Motor neuron (in vitro differentiated cells): ENCODE measurements at places on chromosomes 7 and 10.

DNA sequence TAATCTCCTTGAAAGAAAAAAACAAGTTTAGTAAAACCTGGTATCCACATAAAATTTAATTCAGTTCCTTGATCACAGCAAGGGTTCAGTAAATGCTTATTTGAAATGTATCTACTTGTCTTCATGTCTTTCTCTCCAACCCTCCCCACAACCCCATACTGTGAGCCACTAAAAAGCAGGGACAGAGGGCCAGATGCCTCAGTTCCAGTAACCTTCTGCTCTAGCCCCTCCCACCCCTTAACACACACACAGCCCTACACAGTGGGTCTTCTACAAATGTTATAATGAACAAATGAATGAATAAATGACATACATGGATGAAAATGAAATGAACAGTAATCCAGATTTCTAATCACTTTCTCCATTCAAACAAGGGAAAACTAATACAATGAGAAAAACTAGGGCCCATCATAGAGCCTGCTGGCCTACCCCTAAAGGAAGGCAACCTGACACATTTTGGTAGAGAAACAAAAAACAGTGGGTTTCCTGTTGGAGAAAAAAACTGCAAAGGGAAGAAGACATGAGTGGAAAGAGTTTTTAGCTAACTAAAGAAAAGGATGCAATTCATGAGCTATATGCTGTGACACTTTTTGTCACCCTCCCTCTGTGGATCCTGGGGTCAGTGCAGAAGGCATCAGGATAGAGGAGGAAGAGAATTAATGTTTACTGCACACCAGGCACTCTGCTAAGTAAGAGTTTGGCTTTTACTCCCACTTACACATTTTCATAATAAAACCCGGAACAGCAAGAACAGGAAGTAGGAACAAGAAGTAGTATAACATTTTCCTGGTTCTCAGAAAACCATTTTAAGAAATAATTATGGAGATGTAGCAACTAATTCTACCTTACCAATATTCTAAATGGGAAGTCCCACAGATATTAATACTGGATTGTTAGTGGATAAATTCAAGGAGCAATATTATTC, 38.1 kb downstream of the ELMO1 start:
- no peak for ATAC-seq

DNA sequence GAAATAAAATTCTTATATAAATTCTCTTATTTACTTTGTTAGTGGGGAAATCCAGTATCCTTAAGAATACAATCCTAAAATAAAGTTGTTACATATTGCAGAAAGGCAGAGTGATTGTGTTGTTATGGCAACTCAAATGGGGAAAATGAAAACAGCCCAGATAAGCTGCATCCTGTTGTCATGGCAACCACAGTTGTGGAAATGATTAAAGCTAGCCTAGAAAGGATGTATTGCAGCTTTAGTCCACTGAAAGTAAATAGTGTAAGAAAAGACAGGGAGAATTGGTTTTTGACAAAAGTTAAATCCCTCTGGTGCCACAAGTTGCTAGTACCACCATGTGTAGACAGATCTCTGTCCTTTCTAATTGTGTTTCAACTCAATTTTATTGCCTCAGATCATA, 43.2 kb downstream of the BTRC start:
- no peak for ATAC-seq

DNA sequence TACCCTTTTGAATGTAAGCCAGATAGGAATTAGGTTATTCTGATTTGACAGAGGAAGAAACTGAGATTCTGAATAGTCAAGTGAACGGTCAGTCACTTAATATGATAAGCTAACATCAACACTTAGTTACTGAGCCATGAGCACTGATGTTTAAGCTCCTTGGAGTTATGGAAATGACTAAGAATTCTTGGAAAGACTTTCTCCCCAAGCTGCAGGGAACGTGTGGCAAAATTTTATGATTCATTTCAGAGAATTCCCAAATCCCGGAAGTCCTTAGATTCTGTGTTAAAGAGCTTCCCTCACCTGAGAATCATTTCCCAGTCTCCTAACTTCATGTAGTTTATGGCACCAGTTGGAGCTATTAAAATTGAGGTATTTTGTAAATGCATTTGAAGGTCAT, 330.9 kb downstream of the XPNPEP1 start:
- no peak for ATAC-seq

DNA sequence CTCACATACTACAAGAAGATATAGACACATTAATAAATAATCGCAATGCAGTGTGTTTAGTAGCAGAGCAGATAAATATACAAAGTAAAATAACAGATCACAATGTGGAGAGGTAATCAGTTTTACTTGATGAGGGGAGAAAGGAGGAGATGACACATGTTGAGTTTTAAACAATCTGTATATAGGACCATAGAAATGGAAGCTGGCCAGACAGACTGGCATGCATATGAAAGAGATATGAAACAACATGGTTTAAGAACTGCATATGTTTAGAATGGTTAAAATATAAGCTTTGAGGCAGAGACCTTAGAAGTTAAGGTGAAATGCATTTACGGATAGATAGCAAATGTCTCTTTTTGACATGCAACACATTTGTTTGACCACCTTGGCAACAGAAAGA, 19.8 kb upstream of the CCDC7 start:
- ATAC-seq = no peak

DNA sequence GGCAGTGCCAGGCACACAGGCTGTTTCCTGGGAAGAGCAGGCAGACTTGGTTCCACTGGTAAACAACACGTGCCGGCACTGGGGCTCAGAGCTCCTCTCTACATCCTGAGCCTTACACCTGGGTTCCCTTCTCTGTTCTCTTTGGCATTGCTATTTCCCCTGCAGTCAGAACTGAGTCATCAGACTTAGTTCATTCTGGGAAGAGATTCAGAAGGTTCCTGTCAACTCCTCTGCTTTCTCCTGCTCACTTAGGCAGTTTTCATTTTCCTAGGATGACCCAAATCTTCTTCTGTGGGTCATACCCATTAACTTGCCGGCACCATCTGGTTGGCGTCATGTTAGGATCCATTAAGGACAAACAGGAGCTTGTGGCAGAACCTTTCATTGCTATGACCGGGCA, 33.4 kb upstream of the LRRC18 start:
- ATAC-seq = no peak

- ATAC-seq = no peak
These were observed 101.5 kb upstream of the PRSS1 start for GRCh38 chr7:142647749-142648148.

DNA sequence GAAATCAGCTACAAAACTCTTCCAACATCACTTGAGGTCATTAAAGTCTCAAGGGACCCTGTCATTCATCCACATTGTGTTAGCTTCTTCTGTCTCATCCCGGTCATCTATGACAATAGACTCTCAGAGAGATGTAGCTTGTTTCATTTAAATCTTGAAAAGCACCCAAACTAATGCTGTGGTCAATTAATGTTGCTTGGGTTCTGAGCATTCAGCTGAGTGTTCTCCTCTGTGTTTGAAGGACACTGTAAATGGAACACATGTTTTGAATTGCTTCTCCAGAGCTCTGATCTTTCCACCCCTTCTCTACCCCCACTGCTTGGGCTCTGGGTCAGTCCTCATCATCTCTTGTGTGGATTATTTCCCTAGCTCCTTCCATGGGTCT, 19.6 kb upstream of the ADD3 start:
- ATAC-seq = no peak

DNA sequence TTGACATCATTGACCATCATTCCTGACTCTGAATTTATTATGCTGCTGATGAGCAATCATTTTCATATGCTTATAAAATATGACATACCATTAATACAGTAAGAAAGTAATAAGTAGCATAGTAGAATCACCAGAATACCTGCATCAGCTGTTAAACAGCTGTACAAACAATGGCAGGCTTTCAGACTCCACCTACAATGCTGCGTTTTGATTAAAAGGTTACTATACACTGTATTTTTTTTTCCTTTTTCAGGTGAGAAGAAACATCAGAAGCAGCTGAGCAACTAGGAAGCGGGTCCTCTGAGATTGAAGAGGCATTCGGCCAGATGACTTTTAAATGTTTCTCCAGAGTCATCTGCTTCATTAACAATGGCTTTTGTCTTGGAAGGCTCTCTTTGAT, 7.1 kb downstream of the ASNS start:
- no peak for ATAC-seq

DNA sequence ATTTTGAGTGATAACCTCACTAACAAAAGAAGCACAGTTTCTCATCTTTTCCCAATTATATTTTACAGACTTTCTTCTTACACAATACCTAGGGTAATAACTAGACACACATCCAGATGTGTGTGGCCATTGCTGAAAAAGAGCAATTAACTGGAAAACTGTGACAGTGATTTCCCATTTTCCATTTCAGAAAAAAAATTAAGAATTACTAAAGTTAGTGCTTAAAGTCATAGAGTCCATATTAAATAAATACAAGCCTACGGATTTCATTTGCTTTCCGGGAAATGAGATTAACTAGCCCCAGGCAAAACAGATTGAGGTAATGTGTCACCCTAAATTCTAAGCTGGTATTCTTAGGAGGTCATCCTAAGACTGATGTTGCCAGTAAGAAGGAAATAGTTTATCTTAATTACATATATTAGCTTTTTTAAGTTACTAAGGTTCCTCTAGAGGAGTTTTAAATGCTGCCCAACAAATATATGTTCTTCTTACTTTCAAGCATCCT, 10.2 kb upstream of the MACC1 start:
- ATAC-seq = no peak

DNA sequence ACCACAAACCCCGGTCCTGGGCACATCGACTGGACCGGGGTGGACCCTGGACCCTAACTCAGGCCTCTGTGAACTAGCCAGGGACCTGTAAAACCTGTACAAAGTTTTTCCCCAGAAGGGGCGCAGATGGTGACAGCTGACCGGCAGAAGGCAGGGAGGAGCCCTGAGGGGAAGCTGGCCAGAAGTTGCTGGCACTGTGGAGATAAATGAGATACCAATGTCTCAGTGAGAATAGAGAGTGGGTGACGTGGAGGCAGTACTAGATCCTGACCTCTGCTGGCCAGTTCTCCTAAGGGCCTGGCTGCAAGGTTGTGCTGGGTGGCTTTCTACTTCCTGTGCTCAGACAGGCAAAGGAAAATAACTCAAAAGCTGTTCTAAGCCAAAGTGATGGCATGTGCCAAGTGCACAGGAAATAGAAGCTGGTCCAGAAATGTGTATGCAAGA, 10.6 kb upstream of the TSPAN14 start:
- ATAC-seq = peak; percentile 42

DNA sequence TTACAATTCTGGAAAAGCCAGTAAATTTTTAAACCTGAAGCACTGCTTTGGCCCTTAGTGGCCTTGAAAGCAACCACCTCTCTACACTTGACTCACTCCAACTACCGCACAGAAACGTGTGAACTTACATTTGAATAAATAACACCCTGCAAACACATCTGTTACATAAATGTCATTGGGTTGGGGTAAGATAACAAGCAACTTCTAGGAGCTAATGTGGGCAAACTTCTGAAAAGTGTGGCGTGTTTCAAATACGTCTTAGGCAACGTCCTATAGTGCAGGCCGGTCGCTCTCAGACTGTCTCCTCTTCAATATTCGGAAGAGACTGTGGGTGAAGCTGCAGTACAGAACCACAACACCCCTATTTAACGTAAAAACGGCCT, 474 bp downstream of the ORC5 start:
- peak; percentile 40 for ATAC-seq

GRCh38 chr10:71963351-71964097, 671 bp upstream of the CHST3 start:
- ATAC-seq = peak; percentile 11

DNA sequence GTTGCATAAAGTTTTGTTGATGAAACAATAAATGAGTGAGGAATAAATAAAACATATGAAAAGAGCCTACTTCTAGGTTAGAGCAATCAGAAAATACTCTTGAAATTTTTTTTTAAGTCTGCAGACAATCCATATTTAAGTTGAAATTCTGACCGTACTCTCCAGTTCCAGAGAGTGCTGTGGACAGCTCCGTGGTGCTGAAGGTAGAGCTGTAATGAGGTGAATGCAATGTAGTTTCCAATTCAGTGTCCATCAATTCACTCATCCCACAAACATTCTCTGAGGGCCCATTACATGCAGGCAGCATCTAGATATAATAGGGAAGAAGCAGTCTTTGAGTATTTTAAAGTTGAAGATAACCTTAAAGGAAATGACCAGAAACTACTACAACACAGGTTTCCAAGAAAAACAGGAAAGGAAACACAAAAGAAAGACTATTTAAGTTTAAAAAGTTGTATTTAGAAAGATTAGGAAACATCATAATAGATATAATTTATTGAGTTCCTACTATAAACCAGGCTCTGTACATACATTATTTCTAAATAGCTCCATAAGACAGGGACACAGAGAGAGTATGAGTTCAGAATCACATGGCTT, 44.0 kb upstream of the CRTAC1 start:
- ATAC-seq = no peak

- ATAC-seq = no peak
These were observed 99.1 kb downstream of the ALOX5 start for GRCh38 chr10:45473126-45473525.

- ATAC-seq = no peak
These were observed 4.7 kb upstream of the EBLN1 start for GRCh38 chr10:22222236-22223190.

- ATAC-seq = no peak
These were observed 11.8 kb downstream of the NACAD start for GRCh38 chr7:45076946-45077345.

- ATAC-seq = peak; percentile 84
These were observed 23.4 kb downstream of the DOCK4 start for GRCh38 chr7:112182749-112183148.

GRCh38 chr7:2102375-2102723, 130.4 kb downstream of the MAD1L1 start:
- ATAC-seq = no peak

GRCh38 chr10:99920486-99920885, 89.3 kb downstream of the DNMBP start:
- no peak for ATAC-seq

GRCh38 chr10:22370320-22370719, 25.0 kb downstream of the SPAG6 start:
- no peak for ATAC-seq

GRCh38 chr10:12321641-12322040, 27.7 kb upstream of the CAMK1D start:
- ATAC-seq = no peak

GRCh38 chr10:24723386-24723787, 300 bp downstream of the ARHGAP21 start:
- ATAC-seq = peak; percentile 28

GRCh38 chr7:13920053-13920697, 69.3 kb downstream of the ETV1 start:
- peak; percentile 99 for ATAC-seq

DNA sequence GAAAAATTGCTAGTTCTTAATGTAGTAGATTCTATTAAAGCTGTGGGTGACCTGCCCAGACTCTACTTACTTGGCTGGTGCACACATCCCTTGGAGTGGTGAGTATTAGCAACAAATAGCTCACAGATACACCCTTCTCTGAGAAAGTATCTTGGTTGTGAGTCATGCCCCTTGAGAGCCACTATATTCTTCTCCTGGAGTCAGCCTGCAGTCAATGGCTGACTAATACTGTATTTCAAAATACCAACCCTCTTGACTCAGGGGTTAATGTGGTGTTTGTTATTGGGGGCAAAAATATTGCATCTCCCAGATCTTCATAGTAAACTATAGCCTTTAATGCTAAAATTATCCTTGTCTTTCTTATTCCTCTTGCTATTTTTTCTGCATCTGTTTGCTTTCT, 354.9 kb downstream of the BMPER start:
- ATAC-seq = peak; percentile 74
